Ascending aorta (tissue), 2 donors: ENCODE measurements at places on chromosomes 4 and X.

- DNase-seq: no peak
Observed at GRCh38 chrX:15416133-15416993, 32.1 kb upstream of the VEGFD start.

GRCh38 chrX:34560180-34560579 lies 96.9 kb downstream of the TMEM47 start:
- DNase-seq: no peak

DNA sequence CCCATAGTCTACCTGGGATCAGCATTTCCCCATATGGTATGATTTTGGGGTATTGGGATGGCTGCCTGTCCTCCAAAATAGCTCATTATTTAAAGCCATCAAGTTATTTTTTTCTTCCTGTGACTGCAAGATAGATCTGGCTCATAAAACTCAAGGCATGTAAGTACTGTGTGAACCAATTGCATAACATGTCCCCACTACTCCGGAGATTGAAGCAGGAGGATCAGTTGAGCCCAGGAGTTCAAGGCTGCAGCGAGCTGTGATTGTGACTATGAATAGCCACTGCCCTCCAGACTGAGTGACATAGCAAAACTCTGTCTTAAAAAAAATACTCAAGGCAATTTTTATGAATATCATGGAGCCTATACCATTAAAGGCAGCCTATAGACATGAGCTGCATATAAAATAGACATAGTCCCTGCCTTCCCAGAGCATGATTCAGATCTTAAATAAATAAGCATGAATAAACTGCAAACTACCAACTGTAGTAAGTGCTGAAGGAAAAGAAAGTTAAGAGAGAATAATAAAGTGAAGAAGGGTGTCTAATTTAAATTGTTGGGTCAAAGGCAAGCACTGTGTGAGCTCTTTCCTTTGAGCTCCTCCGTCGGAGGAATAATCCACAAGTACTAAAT lies 16.9 kb upstream of the MMAA start:
- DNase-seq: no peak

GRCh38 chrX:98289726-98290125 lies 1406.0 kb downstream of the RPA4 start:
- no peak for DNase-seq

DNA sequence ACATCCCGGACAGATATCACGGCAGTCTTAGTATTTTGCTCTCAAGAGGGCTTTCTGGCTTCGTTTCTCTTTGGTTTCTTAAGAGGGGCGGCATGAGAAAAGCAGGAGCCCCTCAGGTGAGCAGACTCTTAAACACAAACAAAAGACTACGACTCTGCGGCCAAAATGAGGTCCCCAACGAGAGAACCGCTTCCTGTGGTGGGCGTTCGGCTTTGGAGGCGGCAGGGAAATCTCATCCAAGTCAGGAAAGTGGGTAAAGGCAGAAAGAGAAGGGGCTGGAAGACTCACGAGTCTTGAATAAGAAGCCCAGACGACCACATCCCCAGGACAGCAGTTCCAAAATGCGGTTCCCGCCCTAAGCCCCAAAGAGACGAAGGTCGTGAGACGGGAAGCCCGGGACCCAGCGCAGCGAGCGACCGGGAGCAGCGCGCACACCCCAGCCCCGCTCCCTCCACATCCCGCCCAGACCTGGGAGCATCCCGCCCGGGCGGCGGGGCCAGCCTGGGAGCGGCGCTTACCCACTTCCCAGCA lies 409 bp downstream of the UGDH start:
- DNase-seq: no peak

GRCh38 chrX:114071412-114071811 lies 512.5 kb upstream of the HTR2C start:
- no peak for DNase-seq
